DMS153 (cell line): ENCODE measurements at places on chromosomes 13 and 19.
A peak's percentile ranks its signal among the peaks of the same experiment; 100 is the strongest.

DNA sequence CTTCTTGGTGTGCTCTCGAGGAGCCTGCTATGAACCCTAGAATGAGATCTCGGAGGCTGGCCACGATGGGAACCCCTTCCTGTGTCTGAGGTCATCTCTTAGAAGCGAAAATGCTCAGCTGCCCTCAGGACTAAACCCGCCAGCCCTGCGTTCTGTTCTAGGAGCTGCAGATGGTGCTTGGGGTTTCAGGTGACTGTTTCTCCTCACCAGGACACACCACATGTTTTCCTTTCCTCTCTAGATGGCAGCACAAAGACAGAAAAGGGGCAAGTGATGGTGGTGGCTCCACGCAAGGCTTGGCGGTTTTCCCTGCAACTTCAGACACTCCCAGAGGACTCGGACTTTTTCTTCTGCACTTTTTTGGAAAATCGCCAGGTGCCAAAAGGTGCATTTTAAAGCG lies 60.1 kb downstream of the RNASEH2B start:
- no peak for DNase-seq

- no peak for DNase-seq
Observed at GRCh38 chr13:93875547-93875946, 603.9 kb downstream of the DCT start.

GRCh38 chr13:37535501-37535900 lies 63.1 kb downstream of the POSTN start:
- no peak for DNase-seq

GRCh38 chr19:6806488-6806887 lies 34.0 kb downstream of the VAV1 start:
- DNase-seq = no peak

DNA sequence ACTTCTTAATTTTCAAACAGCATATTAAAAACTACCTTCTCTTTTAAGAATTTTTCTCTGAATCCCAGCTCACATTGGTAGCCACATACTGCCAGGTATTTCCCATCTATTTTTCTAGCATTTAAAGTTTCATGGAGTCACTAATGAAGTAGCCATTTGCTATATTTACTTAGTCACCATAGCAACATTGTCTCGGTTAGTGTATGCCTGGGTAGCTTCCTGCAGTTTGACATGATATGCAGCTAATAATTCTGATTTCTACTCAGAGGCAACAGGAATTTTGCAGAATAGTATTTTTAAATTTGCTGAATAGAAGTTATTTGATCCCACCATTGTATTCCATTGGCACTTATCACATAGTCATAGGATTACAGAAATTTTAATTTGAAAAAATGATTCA lies 30.9 kb upstream of the KCTD4 start:
- DNase-seq = peak; percentile 68

DNA sequence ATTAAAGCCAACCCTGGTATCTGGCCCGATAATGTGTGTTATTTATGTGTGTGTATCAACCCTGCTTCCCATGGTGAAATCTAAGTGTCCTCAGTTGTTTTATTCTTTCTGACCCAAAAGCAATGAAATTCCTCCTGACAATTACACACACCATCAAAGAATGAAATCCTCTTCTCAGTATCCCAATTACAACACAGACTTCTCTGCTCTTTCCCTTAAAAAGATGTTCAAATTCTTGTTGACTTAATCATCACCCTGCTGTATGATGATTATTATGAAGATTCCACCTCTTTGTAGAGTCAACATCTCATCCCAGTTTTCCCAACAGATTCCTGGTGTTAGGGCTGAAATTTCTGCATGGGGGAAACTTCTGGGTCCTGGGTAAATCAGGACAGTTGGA lies 8.9 kb upstream of the TRPC4 start:
- no peak for DNase-seq

DNA sequence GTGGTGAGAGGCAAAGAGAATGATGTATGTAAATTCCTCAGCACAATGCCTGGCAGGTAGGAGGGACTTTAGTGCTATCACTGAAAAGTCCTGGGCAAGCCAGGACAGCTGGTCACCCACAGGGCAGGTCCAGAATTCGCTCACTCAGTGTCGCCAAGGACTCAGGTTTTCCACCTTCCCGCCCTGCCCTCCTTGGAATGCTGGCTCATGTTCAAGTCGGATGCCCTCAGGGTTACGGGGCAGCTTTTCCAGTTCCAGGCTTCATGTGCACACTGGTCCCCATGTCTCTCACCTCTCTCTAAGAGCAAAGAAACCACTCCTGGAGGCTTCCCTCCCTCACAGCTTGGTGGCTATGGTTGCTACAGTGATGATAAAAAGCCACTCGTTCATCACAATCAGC lies 24.8 kb upstream of the NAXD start:
- no peak for DNase-seq

- DNase-seq = no peak
Observed at GRCh38 chr13:25873242-25873612, 178.6 kb downstream of the SHISA2 start.

GRCh38 chr13:111338841-111339240 lies 18.4 kb downstream of the TEX29 start:
- no peak for DNase-seq

DNA sequence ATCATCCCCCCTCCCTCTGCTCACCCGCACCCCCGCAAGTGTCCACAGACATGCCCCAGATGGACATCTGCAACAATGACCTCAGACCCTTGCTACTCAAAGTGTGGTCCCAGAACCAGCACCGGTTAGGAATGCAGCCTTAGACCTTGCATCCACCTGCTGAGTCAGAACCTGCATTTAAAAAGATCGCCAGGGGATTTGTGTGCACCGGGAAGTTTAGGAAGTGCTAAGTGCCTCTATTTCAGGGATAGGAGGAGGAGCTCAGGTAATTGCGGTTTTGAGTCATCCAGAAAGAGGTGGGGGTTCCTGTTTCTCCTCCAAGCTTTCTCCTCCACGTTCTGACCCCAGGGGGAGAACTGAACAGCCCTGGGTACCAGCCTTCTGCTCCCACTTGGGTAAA lies 46.2 kb downstream of the CACNA1A start:
- no peak for DNase-seq

DNA sequence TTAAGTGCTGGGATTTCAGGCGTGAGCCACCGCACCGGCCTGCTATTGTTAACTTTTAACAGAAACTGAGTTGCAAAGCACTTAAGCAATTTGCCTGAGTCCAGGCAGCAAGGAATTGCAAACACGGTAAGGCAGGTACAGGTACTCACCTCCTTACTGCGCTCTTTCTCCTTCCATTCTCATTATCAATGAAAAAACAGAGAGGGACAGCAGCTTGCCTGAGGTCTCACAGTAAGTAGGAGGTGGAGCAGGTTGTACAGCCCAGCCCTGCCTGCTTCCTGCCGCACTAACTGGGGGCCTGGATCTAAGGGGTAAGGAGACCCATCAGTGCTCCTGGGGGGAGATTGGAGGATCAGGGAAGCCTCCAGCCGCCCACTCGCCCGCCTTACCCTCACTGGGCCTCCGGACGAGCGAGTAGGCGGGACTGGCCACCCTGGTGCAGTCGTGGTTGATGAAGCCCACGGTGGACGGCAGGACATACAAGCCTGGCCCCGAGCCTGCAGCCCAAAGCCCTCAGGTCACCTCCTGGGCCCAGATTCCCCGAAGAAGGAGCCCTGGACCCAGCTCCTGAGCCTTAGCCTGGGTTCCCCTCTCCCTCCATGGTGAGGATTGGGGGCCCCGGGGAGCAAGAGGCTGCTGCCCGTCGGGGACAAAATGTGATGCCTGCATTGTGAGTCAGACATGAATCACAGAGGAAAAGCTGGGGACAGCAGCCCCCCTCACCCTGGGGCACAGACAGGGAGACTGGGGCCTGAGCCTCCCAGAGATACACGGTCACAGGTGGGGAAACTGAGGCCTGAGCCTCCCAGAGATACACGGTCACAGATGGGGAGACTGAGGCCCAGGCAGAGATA lies 11.4 kb upstream of the SHC2 start:
- no peak for DNase-seq
